ENCODE measurements at places on chromosomes 12 and 14.

DNA sequence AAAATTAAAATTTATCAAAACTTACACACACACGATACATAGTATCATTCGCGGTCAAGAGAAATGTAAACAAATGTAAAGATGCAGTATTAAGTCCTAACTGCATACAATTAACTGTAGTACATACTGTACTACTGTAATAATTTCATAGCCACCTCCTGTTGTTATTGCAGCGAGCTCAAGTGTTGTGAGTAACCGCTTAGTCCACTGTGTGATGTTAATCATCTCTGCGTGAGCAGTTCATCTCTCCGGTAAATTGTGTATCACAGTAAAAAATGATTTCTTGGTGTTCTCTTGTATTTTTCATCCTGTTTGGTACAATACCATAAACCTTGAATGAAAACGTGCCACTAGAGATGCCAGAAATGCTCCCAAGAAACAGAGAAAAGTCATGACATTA, 6.5 kb downstream of the EPS8 start:
- no peak for DNase-seq

- DNase-seq: no peak
These were observed 23.2 kb downstream of the P2RX4 start for GRCh38 chr12:121232977-121233627.

GRCh38 chr14:75549169-75549568, 26.9 kb downstream of the BATF start:
- peak; percentile 84 for DNase-seq

DNA sequence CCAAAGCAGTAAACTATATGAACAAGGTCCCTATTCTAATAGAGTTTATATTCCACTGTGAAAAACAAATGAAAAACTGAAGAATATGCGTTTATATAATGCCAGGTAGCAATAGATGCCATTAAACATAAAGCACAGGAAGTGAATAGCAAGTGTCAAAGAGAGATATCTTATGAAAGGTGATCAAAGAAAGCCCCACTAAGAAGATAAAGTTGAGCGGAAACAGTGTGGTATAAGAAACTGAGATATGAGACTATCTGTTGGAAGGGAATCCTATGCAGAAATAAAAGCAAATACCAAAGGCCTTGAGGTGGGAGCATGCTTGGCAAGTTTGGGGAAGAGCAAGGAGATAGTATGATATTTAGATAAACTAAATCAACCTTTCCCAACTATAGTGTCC, 123.1 kb upstream of the FAR2 start:
- DNase-seq: no peak

DNA sequence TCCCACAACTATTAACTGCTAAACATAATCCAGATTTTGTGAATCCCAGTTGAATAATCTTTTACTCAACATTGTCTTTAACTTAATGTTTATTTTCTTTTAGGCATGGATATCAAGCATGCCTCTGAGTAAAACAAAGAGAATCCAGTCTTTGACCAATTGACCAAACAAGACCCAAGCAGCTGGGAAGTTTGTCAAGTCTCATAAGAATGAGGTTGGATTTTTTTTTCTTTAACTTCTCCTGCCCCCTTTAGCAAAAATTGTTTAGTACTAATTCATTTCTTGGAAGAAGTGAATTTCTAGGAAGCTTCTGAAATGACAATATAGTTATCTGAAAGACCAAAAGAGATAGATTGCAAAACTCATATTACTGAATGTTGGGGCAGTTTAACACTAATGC, 89.9 kb downstream of the OTOGL start:
- DNase-seq: no peak

DNA sequence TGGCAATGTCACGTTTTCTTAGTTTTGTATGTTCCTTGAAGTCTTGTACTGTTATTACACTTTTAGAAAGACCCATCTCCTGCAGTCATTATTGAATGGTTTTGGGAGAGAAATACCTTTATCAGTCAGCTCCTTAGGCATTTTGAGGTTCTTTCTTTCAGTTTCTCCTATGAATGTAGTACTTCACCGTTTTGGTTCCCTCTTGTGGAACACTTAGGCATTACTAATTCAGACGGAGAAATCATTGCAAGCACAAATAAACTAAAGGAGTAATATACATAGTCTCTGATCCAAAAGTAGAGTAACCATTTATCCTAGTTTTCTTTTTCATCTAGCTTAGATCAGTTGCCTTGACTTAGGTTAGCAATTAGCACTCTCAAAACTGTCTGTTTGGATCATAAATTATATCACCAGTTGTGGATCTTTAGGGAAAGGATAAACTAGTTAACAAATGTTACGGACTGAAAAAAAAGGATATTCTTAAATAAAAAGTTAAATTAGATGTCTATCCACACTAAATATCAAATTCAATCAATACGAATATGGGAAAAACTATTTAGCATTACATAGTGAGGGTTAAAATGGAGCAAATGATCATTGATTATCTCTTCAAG, 1538.3 kb upstream of the SEL1L start:
- peak; percentile 52 for DNase-seq

GRCh38 chr12:22266101-22266500, 68.4 kb downstream of the ST8SIA1 start:
- DNase-seq: no peak

DNA sequence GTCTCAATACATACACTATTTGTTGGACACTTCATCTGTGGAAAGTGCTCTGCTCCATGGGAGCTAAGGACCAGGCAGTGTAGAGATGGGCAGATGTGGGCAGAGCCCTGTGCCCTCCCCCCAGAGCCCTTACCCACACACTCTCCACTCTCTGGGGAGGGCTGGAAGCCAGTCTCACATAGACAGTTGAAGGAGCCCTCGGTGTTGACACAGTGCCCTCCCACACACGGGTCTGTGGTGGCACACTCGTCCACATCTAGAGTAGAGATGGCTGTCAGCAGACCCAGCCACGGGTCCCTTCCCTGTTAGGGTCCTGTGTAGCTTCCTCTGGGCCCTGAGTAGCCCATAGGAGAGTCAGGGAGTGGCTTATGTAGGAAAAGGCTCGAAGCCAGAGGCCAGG, 14.3 kb downstream of the ISCA2 start:
- no peak for DNase-seq

DNA sequence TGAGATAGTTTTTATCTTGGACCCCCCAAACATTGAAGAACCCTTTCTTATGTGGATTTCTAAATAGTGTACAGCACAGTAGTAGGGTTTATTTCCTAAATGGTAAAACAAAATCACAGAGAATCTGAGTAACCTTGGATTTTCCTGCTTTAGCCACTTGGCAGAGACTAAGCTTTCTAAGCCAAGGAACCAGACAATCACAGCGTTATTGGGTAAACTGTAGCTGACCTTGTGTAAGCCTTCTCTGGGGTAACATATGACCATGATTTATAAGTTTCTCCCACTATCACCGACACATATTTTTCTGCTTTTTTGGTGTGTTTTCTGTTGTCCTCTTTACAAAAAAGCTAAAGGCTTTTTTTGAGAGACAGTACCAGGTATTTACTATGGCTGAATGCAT, 136.3 kb upstream of the PZP start:
- DNase-seq: peak; percentile 78
